Stimulated activated CD8-positive, alpha-beta memory T cell treated with anti-CD3 and anti-CD28 coated beads, Interleukin-7, amount 100 ng/mL, for 4 hours (primary cell): ENCODE measurements at places on chromosomes 2 and 18.

GRCh38 chr2:197195518-197195917 lies 115.1 kb downstream of the ANKRD44 start:
- no peak for DNase-seq

GRCh38 chr2:70479816-70480215 lies 73.8 kb downstream of the TGFA start:
- no peak for DNase-seq

GRCh38 chr2:172404824-172405223 lies 22.6 kb upstream of the ITGA6 start:
- no peak for DNase-seq

DNA sequence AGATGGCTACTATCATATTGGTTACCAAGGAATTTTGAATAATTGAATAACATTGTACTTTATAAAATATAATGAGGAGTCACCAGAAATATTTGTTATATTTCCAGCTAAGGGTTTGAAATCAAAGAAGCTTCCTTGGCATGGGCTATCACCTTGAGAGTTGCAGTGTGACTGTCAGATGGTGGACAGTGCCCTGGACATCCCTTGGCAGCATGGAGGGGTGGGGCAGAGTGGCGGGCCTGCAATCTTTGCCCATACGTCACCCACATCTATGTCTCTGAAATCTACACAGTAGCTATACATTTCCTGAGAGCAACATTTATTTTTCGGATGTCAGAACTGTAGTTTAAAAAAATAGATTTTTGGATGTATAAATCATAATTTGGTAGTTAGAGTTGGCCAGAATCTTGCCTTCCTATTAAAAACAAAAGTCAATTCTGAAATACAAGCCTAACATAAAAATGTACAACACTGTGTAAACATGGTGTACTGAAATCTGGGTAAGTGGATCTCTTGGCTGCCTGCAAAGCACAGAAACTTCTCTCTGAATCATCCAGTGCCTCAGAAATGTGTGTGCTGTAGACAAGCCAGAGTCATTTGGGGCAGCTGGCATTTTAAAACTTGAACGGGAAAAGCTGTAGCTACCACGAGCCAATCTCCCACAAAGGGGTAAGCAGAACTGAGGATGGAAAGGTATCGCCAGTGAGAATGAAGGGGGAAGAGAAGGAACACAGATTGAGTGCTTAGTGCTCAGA lies 124.2 kb upstream of the ARHGAP28 start:
- no peak for DNase-seq

- no peak for DNase-seq
Observed at GRCh38 chr2:174003720-174004695, 38.8 kb upstream of the SP3 start.

DNA sequence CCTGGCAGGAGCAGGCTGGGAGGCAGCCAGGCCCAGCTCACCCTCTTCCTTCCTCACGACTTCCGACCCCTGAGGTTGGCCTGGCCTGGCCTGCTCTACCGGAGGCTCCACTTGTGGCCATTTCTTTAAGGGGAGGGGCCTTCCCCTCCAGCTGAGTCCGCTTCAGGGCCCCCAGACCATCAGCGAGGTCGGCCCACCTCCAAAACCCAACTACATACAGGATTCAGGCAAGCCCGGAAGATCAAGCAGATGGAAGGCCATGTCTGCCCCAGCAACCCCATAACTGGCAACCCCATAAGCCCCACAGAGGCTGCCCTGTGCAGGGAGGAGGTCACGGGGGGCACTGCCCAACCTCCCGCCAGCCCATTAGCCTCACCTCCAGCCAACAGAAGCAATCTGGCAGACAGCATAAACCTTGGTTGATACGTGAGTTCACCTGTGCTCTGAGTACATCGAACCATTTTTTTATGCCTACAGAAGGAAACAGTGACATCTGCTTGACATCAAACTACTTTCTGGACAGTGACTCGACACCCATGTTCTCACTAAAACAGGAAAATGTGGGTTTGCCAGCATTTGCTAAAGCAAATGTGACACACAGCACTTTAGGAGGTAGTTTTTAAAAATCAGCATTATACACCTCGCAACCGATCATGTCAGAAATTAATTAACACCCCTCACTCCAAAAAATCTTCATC lies 98.9 kb downstream of the EIPR1 start:
- DNase-seq = no peak

- no peak for DNase-seq
Observed at GRCh38 chr2:76180676-76181075, 470.0 kb upstream of the GCFC2 start.

GRCh38 chr2:207254591-207255464 lies 89.1 kb upstream of the KLF7 start:
- DNase-seq = no peak

DNA sequence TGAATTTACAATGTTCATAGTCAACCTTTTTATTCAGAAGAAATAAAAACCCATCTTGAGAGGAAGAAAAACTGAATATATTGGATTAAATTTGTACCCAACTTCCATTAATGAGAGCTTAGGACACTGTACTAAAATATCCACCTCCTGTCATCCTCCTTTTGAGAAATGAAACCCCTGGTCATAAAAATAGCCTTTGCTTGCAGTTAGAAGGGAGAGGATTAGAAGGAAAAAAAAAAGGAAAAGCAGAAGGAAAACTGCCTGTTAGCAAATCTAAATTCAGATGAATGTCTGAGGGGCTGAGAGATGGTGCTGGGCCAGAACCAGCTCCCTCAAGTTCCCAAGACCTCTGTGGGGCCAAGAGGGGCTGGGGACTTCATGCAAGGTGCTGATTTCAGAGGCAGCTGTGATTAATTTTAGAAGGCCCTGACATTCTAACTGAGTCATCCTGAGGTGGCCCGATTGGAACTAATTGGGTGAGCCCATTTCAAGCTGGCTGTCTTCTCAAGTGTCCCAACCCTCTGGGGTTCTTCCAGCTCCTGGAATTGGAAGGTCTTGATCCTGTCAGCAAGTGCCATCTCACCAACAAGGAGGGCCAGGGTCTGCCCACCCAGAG lies 38.4 kb upstream of the BIN1 start:
- DNase-seq = no peak

GRCh38 chr2:195603998-195604397 lies 53.0 kb upstream of the SLC39A10 start:
- DNase-seq = no peak

DNA sequence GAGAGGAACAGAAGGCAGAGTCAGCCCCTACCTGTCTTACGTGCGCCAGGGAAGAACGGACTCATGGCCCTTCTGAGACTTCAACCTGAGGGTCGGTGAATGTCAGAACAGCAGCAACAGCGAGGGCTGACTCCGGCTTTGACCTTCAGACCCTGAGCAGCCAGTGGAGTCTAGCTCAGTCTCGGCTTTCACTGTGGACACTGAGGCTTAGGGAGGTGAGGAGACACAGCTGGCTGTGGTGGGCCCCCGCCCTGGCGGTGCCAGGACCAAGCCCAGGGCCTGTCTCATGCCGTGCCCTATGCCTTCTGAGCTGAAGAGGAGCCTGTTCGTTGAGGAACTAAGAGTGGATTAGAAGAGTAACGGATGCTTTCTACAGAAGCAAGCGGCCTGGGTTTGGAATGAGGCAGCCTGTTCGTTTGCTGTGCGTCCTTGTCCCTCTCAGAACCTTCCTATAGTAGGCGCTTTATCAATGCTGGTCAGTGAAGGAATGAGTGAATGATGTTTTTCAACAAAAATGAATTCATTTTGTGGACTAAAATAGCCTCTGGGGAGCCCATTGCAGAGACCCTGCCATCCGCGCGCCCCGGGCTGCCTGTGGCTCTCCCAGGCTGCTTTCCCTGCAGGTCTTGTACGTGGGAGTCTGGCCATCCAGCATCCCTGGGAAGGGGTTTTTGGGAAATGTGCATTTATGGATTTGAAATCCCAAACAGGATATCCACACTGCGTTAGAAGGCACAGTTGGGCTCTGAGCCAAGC lies 38.9 kb downstream of the ASB1 start:
- no peak for DNase-seq

GRCh38 chr18:55997151-55997561 lies 409.2 kb upstream of the TCF4 start:
- DNase-seq = no peak

DNA sequence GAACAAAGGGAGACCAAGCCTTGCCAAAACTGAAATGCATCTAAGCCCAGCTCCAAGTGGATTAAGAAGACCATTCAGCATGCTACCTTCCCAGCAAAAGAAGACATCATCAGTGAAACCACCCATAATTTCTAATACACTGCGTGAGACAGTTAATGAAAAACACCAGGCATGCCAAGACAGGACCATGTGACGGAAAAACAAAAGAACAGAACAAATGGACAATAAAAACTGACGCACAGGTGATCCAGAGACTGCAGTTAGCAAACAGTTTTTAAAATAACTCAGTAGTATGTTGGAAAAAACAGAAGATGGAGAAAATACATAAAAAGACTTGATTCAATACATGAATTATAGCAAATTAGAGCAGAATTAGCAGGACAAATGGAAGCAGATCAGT lies 15.3 kb downstream of the FAM168B start:
- no peak for DNase-seq

- no peak for DNase-seq
Observed at GRCh38 chr2:205646680-205647079, 35.6 kb upstream of the NRP2 start.

- DNase-seq = peak; percentile 14
Observed at GRCh38 chr2:235746257-235746934, 252.6 kb downstream of the AGAP1 start.

DNA sequence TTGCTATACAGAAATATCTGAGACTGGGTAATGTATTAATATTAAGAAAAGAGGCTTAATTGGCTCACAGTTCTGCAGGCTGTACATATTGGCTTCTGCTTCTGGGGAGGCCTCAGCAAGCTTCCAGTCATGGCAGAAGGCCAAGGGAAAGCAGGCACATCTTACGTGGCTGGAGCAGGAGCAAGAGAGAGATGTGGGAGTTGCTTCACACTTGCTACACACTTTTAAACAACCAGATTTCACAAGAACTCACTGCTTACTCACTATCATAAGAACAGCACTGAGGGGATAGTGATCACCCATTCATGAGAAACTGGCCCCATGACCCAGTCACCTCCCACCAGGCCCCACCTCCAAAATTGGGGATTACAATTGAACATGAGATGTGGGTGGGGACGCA lies 50.6 kb downstream of the MAPRE2 start:
- DNase-seq = no peak

GRCh38 chr2:112481050-112481527 lies 867 bp upstream of the TTL start:
- DNase-seq = peak; percentile 65
